ENCODE measurements at places on chromosomes 1 and 21.

DNA sequence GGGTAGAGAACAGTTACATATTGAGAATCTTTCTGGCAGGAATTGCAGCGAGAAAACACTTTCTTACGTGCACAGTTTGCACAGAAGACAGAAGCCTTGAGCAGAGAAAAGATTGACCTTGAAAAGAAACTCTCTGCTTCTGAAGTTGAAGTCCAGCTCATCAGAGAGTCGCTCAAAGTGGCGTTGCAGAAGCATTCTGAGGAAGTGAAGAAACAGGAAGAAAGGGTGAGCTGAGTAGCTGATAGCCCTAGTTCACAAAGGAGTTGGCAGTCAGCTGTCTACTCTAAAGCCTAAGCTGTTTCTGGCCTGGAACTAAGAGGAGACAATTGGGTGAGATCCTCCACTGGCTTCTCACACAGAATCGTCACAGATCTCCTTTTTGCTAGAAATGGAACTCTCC is 20.3 kb upstream of the SH3BGRL3 start:
- DNase-seq = no peak

DNA sequence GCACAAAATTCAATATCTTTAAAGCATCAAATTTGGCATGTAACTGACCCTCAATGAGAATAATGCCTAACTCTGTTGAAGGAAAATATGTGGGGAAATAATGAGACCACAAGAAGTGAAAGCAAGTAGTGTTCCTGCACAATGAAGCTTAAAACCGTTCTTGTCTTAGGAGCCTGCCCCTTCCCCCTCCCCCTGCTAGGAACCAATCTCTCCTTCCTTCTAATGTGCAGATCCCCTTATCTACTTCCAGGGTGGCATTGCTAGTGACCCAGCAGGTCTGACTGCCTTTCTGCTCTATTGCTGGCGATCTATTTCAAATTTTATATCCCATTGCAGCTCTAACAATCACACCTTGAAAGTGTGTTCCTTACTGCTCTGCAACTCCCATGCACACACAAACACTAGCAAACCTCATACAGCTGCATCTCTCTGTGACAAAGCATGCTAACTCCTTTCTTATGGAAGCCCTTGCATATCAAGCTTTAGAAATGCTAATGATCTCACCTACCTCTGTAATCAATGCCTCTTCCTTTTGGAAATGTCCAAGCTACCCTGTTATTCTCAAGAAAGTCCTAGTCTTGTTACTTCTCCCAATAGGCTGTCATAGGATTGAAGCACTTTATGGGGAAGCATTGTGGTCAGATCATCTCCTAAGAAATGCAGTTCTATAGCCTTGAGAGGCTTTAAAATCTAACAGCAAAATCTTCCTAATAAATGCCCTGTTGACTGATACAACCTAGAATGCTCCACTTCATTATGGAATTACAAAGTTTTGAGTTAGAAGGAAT is 26.5 kb downstream of the BCL9 start:
- DNase-seq = no peak

- no peak for DNase-seq
Measured at GRCh38 chr1:17277511-17278159, 28.7 kb downstream of the PADI3 start.

GRCh38 chr1:231930257-231930947 is 303.8 kb downstream of the DISC1 start:
- DNase-seq = no peak

- no peak for DNase-seq
Measured at GRCh38 chr21:28791595-28792282, 200.9 kb downstream of the LTN1 start.

- no peak for DNase-seq
Measured at GRCh38 chr1:225437710-225438437, 10.0 kb upstream of the LBR start.

- no peak for DNase-seq
Measured at GRCh38 chr1:216702170-216702569, 21.1 kb downstream of the ESRRG start.

GRCh38 chr1:226952118-226952441 is 12.0 kb downstream of the COQ8A start:
- DNase-seq = no peak

- no peak for DNase-seq
Measured at GRCh38 chr1:21217812-21218596, 41.3 kb upstream of the EIF4G3 start.

DNA sequence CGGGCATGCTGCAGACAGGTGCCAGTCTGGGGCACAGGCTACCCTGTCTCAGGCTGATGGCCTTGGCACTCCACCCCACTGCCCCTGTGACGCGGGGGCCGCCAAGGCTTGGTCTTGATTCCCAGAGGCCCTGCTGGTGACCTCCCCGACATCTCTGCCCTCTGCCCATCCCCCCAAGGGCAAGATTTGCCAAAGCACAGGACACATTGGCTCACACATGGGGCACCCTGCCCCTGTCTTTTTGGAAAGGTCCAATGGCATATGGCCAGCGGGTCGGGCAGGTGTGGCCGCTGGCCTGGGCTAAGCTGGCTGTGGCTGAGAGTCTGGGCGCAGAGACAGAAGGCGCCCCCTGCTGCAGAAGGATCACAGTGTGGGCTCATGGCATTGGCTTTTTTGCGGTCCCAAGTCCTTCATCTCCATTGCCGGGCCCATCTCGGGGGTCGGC is 4.6 kb downstream of the MIB2 start:
- DNase-seq = no peak

DNA sequence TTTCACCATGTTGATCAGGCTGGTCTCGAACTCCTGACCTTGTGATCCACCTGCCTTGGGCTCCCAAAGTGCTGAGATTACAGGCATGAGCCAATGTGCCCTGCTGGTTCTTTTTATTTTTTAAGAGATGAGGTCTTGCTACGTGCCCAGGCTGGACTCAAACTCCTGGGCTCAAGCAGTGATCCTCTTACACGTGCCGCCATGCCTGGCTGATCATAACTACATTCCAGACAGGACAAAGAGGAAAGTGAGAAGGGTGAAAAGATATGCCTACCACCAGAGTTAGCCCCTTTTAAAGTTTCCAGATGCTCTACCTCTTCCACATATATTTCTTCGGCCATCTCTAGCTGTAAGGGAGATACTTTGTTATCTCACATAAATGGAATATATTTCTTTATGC is 79.7 kb upstream of the SOX13 start:
- DNase-seq = no peak

- DNase-seq = peak; percentile 6
Measured at GRCh38 chr1:61853583-61853982, 111.3 kb downstream of the PATJ start.

- no peak for DNase-seq
Measured at GRCh38 chr1:215201283-215201682, 118.7 kb downstream of the KCNK2 start.

DNA sequence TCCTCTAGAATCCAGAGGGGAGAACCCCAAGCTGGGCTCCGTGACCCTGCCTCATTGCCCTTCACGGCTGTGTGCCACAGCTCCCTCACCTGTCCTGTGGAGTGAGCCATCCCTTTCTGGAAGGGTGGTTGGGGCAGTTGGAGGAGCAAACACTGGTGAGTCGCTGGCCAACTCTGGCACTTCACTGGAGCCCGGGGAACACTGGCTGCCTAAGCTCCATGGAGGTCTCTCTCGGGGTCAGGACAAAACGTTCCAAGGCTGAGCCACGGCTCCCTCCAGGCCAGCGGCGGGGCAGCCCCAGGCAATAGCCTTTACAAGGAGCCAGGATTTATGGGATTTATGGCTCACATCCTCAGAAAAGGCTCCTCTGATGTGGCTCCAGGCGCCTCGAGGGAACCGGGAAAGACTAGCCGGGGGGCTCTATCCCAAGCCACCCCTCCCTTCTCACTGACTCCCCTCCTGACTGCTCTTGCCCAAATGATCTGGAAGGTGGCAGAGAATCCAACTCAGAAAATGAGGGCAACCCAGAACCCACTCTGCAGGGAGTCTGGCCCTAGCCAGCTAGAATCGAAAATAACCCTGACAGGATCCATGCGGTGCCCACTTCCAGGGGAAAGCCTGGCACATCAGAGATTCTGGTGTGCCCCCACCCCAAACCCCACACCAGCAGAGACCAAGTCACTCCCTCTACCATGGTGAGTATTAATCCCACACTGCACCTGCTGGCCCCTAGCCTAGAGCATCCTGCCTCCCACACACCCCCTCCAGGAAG is 75.2 kb downstream of the GLIS1 start:
- DNase-seq = no peak

DNA sequence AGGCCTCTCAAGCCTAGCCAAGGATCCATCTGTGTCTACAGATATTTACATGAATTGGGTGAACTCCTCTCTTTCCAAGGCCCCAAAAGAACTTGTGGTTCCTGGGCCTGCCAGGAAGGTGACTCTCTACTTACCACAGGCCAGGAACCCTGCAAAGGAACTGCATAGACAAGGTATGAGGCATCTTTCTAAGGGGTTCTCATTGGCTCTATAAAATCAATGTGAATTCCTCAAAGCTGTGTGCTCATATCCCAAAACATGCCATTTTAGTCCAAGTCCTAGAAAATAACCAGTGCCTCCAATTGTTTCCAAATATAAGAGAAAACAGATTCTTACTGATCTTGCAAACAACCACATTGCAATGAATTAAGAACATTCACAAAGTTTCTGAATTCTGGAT is 39.9 kb upstream of the RGL1 start:
- no peak for DNase-seq

DNA sequence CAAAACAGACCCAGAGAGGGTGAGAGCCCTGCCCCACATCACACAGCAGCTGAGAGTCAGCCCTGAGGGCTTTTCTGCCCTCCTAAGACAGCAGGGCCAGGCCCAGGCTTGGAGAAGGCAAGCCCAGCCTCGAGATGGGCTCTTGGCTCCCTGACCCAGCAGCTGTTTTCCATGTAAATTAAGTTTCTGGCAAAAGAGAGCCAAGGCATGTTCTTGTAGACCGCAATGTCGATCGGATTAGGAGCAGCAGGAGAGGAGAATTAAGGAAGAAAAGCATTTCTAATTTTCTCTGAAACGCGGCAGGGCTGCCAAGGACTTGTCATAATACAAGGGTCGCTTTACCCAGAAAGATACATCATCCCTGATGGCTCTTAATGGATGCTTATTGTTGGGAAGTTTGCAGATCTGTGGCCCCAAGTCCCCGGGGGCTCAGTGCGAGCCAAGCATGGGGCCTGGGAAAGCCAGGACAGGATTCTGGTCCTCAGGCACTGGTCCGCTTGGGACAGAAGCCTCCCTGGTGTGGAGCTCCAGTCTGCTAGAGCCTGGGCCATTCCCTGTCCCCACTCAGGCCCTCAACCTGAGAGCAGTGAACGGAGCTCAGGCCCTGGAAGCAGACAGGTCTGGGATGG is 62.8 kb downstream of the DMRTB1 start:
- peak; percentile 43 for DNase-seq

GRCh38 chr1:234588386-234588785 is 21.6 kb downstream of the IRF2BP2 start:
- DNase-seq = no peak

GRCh38 chr1:174000371-174000770 is 21.8 kb downstream of the RC3H1 start:
- DNase-seq = no peak

- DNase-seq = no peak
Measured at GRCh38 chr1:110616587-110616986, 10.4 kb upstream of the KCNA2 start.
